ENCODE measurements at places on chromosomes 6 and 20. TPM values are rescaled to one million over a fixed set of nuclear protein-coding genes. Genes with fewer than 3 reads are reported as not detected.

The ELOVL2 gene
- not detected for total RNA-seq

The KCNG1 gene
- total RNA-seq: 1.6 TPM

DNA sequence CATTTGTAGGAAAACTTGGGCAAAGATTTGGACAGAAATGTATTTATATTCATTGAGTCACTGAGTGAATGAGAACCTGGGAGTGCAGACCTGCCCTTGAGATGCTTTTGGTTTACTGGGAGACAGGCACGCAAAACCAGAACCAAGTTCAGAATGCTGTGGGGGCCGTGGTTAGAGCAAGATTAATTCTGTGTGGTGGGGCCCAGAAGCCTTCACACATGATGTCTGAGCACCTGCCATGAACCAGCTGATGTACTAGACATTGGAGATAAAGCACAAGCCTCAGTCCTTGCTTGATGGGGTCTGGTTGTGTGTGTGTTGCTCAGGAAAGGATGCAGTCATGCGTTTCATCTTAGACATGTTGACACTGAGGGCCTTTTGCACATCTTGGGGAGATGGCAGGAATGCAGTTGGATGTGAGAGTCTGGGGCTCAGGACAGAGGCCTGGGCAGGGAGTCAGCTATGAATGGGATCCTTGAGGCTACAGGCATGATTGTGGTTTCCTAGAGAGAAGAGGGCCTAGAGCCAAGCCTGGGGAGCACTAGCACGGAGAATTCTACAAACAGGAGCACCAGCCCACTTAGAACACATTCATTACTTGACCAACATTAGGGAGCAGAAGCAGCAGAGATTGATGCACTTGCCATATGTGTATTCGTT lies 114.3 kb upstream of the TMEM181 start:
- DNase-seq: no peak
- H3K4me1 ChIP-seq: no peaks in the 10 kb centered on the region
- H3K27me3 ChIP-seq: no peaks in the 10 kb centered on the region
- H3K4me3 ChIP-seq: no peak overlapping the region
- H3K36me3 ChIP-seq: no peaks in the 10 kb centered on the region
- H3K27ac ChIP-seq: no peak overlapping the region

DNA sequence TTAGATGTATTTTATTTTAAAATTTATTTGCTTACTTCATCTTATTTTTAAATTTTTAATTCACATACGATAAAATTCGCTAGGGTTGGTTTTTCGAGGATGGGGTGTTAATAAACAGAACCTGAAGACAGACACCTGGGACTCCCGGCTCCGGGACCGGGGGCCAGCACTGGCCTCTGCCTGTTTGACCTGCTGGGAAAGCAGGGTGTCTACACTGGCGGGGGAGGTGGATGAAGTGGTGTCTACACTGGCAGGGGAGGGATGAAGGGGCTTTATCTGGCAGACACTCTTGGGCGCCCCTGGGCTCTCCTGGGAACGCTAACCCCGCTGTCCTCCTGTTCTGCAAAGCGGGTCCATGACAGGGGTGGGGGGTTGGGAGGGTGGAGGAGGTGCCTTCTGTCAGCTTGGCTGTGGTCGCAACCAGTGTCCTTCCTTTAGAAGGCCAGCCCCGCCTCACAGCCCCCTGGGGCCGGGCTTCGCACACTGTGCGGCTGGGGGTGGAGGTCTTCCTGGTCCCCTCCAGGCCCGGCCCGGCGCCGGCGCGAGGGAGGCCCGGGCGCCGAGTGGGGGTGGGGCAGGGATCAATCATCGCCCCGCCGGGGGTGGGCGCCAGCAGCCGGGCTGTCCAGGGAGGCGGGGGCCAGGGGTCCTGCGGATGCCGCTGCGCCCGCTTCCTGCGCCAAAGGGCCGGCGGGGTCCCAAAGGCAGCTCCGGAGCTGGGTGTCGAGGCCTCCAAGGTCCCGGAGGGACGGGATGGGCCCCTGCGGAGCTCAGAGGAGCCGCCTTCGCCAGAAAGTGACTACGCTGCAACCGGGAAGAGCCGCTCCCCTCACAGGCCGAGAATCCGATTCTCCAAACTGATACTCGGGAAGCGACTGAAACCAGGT lies 1.8 kb downstream of the GATA5 start:
- H3K4me3 ChIP-seq: no peak overlapping the region
- peaks cover 48% of the 10 kb centered on the region for H3K27me3 ChIP-seq
- H3K27ac ChIP-seq: no peak overlapping the region
- no peak for DNase-seq
- no peaks in the 10 kb centered on the region for H3K4me1 ChIP-seq
- no peaks in the 10 kb centered on the region for H3K36me3 ChIP-seq

DNA sequence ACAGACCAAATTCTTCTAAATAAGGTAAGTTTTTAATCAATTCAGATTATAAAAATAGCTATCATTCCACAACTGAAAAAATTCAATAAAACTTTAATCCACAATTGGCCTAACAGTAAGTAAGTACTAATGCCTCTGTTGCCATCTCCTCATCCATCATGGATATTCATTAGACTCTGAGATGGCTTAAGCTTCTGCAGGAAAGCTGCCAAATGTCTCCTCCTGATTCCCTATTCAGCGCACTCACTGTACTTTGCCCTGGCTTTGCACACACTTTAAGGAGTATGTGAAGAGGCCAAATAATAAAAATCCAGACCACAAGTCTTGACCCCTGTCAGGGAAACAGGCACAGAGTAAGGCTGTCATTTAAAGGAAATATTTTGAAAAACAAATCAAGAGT lies 23.6 kb downstream of the PGM3 start:
- no peak for DNase-seq
- H3K27me3 ChIP-seq: no peaks in the 10 kb centered on the region
- H3K4me1 ChIP-seq: no peaks in the 10 kb centered on the region
- H3K27ac ChIP-seq: no peak overlapping the region
- H3K36me3 ChIP-seq: peaks cover 8% of the 10 kb centered on the region

- H3K27me3 ChIP-seq: peaks cover 7% of the 10 kb centered on the region
- no peaks in the 10 kb centered on the region for H3K36me3 ChIP-seq
- no peaks in the 10 kb centered on the region for H3K4me1 ChIP-seq
- no peak overlapping the region for H3K27ac ChIP-seq
Observed at GRCh38 chr6:169864148-169865020, 113.0 kb downstream of the ERMARD start.

Data from activated T-cell treated with anti-CD3 and anti-CD28 coated beads, Interleukin-2, amount 50 U/mL, for 72 hours (primary cell).